Breast epithelium (tissue), 4 donors: ENCODE measurements at places on chromosomes 1 and 21. TPM values are rescaled to one million over a fixed set of nuclear protein-coding genes. Genes with fewer than 3 reads are reported as not detected.

The NKAIN1 gene
- total RNA-seq: 2.0 TPM

GRCh38 chr1:116485071-116485735, 85.6 kb downstream of the CD58 start:
- no peak overlapping the region for H3K4me3 ChIP-seq
- no peaks in the 10 kb centered on the region for H3K27me3 ChIP-seq
- H3K36me3 ChIP-seq: no peaks in the 10 kb centered on the region
- DNase-seq: peak; percentile 52

DNA sequence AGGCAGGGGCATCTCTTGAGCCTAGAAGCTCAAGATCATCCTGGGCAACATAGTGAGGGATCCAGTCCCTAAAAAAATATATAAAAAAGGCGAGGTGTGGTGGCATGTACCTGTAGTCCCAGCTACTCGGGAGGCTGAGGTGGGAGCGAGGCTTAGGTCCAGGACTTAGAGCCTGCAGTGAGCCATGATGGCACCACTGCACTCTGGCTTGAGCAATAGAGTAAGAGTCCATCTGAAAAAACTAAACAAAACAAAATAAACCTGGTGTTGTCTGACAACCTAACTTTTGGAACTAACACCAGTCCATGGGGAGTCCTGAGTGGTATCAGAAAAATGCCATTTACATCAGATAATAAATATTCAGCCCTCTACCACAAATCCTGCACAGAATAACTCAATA, 110.1 kb upstream of the NRIP1 start:
- H3K4me1 ChIP-seq: no peaks in the 10 kb centered on the region
- H3K36me3 ChIP-seq: no peaks in the 10 kb centered on the region
- no peaks in the 10 kb centered on the region for H3K27me3 ChIP-seq

GRCh38 chr1:232431326-232431725, 198.6 kb downstream of the SIPA1L2 start:
- H3K27me3 ChIP-seq: no peaks in the 10 kb centered on the region
- no peak for DNase-seq
- no peaks in the 10 kb centered on the region for H3K4me1 ChIP-seq
- H3K36me3 ChIP-seq: no peaks in the 10 kb centered on the region
- no peak overlapping the region for H3K4me3 ChIP-seq

GRCh38 chr1:192703283-192704206, 67.6 kb downstream of the RGS13 start:
- DNase-seq: no peak
- no peaks in the 10 kb centered on the region for H3K27me3 ChIP-seq
- H3K36me3 ChIP-seq: no peaks in the 10 kb centered on the region
- H3K4me3 ChIP-seq: no peak overlapping the region
- H3K4me1 ChIP-seq: peaks cover 4% of the 10 kb centered on the region

GRCh38 chr21:32626621-32627196, 14.5 kb upstream of the CFAP298 start:
- no peak overlapping the region for H3K4me3 ChIP-seq
- DNase-seq: no peak
- no peaks in the 10 kb centered on the region for H3K27me3 ChIP-seq

The APOBEC4 gene
- total RNA-seq: not detected

The PMF1 gene
- 41.4 TPM for total RNA-seq

DNA sequence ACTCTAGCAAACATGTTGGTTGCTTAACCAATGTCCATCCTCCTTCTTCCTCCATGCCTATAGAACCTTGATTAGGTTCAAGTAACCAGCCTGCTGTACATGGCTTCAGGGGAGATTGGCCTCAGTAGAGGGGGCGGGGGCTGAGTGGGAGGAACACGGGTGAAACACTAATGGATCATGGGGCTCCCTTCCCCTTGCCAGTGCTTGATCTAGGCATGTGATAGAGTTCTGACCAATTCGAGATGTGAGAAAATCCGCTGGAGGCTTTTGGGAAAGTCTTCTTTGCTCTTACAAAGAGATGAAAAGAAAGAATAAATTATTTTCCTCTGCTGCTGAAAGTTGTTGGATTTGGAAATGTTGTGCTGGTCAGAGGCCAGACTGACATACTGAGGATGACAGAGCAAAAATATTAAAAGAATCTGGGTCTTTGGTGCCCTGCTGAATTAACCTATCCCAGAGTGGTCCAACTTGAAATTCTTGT, 5.2 kb upstream of the OTUD7B start:
- peak overlapping the region; percentile 60 for H3K27ac ChIP-seq
- no peak for DNase-seq
- no peaks in the 10 kb centered on the region for H3K27me3 ChIP-seq
- no peaks in the 10 kb centered on the region for H3K36me3 ChIP-seq

DNA sequence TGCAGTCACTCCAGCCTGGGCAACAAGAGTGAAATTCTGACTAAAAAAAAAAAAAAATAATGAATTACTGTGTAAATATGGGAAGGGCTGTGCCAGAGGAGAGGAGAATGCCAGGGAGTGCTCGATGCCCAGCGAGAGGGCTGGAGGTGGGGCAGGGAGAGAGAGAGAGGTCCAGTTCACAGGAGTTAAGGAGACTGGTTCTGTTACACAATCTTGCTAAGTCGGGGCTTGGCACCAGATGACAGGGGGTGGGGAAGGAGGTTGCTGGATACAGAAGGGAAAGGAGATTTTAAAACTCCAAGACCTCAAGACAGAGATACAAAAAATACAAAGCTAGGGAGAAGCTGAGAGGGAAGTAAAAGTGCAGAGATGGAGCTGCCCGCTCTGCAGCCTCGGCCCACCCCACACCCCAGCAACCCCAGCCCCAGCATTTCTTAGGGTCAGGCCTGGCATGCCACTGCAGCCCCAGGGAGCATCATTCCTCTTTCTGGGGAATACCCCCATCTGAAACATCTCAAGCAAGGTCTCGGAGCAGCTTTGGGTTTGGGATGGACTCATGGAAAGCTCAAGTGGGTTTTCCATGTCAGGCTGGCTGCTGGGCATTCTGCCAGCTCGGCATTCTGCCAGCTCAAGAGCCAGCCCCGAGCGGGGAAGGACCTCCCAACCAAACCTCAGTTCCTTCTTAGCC, 991 bp downstream of the SELENBP1 start:
- peak overlapping the region; percentile 37 for H3K4me3 ChIP-seq
- H3K27me3 ChIP-seq: no peaks in the 10 kb centered on the region
- H3K4me1 ChIP-seq: peaks cover 9% of the 10 kb centered on the region
- peak overlapping the region; percentile 73 for H3K27ac ChIP-seq

DNA sequence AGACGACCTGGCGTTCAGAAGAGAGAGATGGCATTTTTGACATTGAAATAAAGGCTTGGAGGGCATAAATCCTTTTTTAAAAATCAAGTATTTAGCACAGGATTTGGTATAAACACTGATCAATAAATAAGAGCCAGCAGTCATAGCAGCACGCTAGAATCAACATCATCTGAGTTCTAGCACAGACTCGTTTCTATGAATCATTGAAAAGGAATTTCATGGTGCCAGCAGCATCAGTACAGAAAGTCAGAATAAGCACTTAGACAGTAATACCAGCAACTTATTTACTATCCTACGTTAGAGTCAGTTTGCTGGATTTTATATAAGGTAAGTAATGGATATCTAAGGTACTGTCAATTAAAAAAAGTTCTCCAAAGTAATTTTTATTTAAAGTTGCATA, 119.3 kb downstream of the HLCS start:
- H3K4me1 ChIP-seq: no peaks in the 10 kb centered on the region
- H3K36me3 ChIP-seq: no peaks in the 10 kb centered on the region
- no peak for DNase-seq
- H3K27ac ChIP-seq: no peak overlapping the region
- no peak overlapping the region for H3K4me3 ChIP-seq

The CENPS gene
- total RNA-seq: 8.8 TPM
